ENCODE measurements at places on chromosomes 5 and 9. TPM values are rescaled to one million over a fixed set of nuclear protein-coding genes. Genes with fewer than 3 reads are reported as not detected.

GRCh38 chr5:30879887-30880286 lies 313.6 kb upstream of the CDH6 start:
- DNase-seq: no peak

- DNase-seq: no peak
Observed at GRCh38 chr5:95284572-95285408, at the start of gene MCTP1. Gene MCTP1, minus strand, starts transcription at chr5:95285094.

DNA sequence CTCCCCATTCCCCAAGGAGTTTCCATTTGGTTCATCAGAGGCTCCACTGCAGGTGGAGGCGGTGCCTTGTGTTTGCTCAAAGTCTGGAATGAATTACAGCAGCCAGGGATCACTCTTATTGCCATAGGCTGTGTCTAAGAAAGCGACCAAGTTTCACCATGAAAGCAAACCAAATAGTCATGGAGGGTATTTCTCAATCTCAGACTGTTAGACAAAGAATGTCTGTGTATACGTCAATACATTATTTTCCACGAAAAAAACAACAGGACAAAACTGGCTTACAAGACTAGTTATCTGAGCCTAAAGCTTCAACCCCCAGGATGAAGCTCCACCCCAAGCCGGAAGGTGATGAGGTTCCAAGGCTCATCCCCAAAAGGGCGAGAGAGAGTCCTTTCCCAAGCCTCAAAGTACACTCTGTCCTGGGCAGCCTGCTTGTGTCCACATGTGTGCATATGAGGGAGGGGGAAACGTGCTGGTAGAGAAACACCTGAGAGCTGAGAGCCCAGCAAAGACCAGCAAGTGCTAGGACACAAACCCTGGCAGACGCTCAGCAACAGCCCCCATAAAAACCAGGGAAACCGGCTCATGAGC lies 4.3 kb downstream of the B4GALT1 start:
- DNase-seq: peak; percentile 66

DNA sequence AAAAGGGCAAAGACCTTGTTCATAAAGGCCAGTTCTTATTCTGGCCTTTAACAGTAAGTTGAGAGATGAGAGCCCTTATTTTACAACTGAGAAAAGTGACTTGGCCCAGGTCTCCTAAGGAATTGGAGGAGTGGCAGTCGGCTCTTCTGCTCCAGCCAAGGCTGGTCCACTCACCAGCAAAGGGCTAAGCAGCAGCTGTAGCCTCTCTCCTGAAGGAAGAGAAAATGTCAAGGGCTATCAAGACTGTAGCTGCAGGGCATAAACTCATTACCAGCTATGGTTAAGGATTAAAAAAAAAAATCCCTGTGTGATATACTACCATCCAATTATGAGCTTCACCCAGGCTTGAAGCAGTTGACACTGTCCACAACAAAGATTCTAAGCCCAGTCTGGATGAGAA lies 138.6 kb upstream of the RAD23B start:
- DNase-seq: no peak

DNA sequence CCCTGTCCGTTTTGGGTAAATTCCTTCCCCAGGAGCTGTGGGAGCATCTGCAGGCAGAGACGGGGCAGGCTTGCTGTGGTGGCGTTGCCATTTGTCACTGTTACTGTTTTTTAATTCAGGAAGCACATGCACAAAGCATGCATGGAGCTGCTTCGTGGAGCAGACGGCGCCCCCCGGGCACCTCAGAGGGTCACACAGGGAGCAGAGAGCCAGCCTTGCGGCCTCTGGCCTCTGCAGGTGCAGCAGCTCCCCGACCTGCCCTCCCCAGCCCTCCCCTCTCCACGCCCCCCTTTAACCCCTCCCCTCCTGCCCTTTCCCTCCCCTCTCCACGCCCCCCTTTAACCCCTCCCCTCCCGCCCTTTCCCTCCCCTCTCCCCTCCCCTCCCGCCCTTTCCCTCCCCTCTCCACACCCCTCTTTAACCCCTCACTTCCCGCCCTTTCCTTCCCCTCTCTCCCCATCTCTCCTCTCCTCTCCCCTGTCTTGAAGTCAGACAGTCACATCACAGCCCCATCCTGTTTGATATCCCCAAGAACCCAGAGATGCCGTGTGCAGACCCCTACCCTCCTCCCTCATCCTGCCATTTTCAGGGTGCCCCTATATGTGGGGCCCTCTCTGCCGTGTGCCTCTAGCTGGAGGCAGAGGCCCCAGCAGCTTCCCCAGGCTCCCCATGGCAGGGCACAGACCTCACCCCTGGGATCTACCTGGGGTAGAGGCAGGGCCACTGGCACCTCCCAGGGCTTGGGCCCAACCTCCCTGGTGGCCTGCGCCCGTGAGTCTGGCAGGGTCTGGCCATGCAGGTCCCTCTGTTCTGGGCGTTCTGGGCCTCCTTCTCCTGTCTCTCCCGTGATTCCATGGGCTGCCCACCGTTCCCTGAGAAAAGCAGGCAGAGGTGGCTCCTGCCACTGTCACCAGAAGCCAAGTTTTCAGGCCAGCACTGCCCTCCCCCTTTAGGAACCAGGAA lies 29.6 kb upstream of the UBAC1 start:
- DNase-seq: peak; percentile 58

CLIC3 gene
- 3.8 TPM for total RNA-seq
